Activated T-helper 1 cell treated with anti-CD3 and anti-CD28 coated beads, Interleukin-12 subunit alpha, Interleukin-12 subunit beta, Interleukin-2, Interleukin-4 antibody, amounts not matched to agents 30 ng/mL and 10 ng/mL and 1 ng/mL, durations not matched to agents 14 hours and 24 hours and 36 hours (primary cell): ENCODE measurements at places on chromosomes 11 and 22.
A peak's percentile ranks its signal among the peaks of the same experiment; 100 is the strongest.

DNA sequence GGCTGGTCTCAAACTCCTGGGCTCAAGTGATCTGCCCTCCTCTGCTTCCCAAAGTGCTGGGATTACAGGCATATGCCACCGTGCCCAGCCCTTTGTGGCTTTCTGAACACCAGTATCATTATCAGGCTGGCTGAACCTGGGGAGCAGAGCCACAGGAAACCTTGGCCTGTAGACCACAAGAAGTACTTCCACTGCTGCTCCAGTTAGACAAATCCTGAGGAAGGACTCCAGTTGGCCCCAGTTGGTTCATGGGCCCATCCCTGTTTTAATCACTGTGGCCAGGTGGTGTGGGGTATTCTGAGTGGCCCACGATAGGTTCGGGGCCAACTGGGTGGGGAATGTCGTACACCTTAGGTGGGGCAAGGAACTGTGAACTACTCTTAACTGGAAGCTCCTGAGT lies 5.5 kb upstream of the DUSP18 start:
- no peak overlapping the region for H3K27ac ChIP-seq
- H3K36me3 ChIP-seq, result no peaks in the 10 kb centered on the region
- H3K27me3 ChIP-seq, result peaks cover 17% of the 10 kb centered on the region
- peaks cover 7% of the 10 kb centered on the region for H3K4me1 ChIP-seq
- DNase-seq, result no peak

DNA sequence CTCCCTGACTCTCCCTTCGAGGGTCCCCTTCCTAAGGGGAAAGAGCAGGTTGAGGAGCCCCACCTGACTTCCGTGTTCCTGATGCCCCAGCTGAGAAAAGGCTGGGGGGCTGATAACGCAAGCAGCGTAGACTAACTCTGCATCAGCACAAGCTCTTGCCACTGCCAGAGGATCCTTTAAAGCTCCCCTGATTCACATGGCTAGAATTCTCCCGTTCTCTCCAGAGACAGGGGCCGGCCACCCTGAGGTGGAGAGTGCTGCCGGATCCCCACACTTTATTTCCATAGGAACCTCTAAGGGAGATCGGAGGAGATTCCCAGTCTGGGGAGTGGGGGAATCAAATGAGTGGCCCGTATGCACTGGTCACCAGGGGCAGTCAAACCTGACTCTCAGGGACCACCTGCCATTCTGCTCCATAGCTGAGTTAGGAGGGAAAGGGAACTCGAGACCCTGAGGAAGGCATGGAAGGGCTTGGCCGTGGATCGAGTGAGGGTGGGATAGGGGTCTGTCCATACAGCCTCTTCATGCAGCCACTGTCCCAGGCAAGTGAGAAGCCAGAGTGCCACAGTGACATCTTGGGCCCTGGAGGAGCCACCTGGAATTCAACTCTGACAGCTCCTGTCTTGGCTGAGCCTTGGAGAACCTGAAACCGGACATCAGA lies 1.4 kb upstream of the VSIG10L2 start:
- no peak overlapping the region for H3K27ac ChIP-seq
- H3K4me3 ChIP-seq, result no peak overlapping the region
- no peaks in the 10 kb centered on the region for H3K4me1 ChIP-seq

- H3K36me3 ChIP-seq, result no peaks in the 10 kb centered on the region
- H3K27me3 ChIP-seq, result no peaks in the 10 kb centered on the region
- H3K4me1 ChIP-seq, result no peaks in the 10 kb centered on the region
- no peak overlapping the region for H3K4me3 ChIP-seq
These were observed 200.0 kb downstream of the AASDHPPT start for GRCh38 chr11:106277484-106277883.

- H3K27ac ChIP-seq, result no peak overlapping the region
- no peak overlapping the region for H3K4me3 ChIP-seq
- no peaks in the 10 kb centered on the region for H3K36me3 ChIP-seq
- no peaks in the 10 kb centered on the region for H3K4me1 ChIP-seq
These were observed 1524.9 kb downstream of the BRD1 start for GRCh38 chr22:48302657-48303368.

DNA sequence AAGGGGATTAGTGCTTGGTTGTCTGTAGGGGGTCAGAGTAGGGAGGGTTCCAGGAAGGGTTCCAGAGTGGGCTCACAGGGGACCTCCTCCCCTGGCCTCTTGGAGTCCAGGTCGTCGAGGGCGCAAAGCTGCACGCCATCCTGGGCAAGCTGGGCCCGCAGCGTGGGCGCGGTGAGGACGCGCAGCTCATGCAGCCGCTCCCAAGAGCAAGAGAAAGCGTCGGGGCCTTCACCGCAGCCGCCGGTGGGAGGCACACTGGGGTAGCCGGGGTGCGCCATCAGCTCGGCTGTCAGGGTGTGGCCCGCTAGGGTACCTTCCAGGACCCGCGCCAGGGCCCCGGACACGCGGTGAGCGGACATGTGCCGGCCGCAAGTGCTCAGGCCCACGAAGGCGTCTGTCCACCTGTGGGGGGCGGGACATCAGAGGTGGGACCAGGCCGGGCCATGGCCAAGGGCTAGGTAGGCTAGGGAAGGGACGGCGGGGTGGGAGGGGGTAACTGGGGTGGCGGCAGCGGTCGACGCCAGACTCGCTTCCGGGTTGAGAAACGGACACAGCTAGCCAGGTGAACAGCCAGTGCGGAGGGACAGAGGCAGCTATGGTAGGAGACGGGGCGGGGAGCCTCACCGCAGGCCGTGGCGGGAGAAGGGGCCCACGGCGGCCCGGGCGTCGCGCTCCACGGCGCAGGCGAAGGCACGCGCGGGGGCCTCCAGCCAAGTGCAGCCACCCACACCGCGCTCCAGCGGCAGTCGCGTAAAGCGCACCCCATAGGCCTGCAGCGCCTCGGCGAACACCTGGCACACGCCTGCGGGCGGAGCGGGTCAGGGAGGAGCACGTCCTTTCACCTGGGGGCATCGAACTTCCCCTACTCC lies 1.2 kb downstream of the YDJC start:
- H3K4me3 ChIP-seq, result peak overlapping the region; percentile 91
- peak overlapping the region; percentile 92 for H3K27ac ChIP-seq
- peaks cover 28% of the 10 kb centered on the region for H3K4me1 ChIP-seq
- H3K27me3 ChIP-seq, result no peaks in the 10 kb centered on the region
- peaks cover 21% of the 10 kb centered on the region for H3K36me3 ChIP-seq
- no peak for DNase-seq

GRCh38 chr11:129239207-129239606 lies 47.1 kb upstream of the ARHGAP32 start:
- no peak for DNase-seq
- H3K4me3 ChIP-seq, result no peak overlapping the region
- H3K27me3 ChIP-seq, result peaks cover 1% of the 10 kb centered on the region
- no peak overlapping the region for H3K27ac ChIP-seq
